NCI-H146 (cell line): ENCODE measurements at places on chromosomes 7 and 10.
A peak's percentile ranks its signal among the peaks of the same experiment; 100 is the strongest.

DNA sequence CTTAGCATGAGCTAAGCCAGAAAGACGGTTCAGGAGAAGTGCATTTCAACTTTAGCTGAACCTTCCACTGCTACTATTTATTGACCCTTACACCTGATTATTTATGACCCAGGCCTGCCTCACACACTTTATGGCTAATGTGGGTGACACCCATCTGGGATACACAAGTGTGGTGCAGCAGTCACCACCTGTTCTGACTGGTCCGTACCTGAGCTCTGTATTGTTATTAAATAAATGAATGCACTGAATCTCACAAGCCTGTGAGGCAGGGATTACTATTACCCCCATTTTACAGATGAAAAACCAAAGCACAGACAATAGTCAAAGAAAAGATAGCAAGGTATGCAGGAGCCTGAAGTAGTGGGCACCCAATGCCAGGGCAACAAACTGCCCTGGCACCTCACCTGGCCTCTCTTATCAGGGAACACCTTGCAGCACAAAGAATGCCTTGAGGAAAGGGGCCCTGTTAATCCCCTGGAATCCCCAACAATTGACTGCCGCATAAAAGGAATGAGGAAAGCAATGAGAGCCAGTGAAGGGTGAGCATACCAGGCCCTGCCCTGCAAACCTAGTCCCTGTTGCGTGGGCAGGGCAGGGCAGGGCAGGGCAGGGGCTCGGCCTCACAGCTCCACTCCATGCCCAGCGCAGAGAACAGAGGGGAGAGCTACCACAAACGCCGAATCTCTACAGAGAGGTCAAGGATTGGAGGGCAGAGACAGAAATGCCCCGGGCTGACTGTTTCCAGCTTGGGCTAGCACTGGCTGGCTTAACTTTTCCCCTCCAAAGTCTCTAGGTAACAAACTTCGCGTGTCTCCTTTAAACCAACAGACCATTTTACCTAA is 1.3 kb downstream of the ANXA11 start:
- peak; percentile 20 for DNase-seq

GRCh38 chr10:4514445-4515108 is 311.4 kb upstream of the AKR1E2 start:
- DNase-seq: no peak

DNA sequence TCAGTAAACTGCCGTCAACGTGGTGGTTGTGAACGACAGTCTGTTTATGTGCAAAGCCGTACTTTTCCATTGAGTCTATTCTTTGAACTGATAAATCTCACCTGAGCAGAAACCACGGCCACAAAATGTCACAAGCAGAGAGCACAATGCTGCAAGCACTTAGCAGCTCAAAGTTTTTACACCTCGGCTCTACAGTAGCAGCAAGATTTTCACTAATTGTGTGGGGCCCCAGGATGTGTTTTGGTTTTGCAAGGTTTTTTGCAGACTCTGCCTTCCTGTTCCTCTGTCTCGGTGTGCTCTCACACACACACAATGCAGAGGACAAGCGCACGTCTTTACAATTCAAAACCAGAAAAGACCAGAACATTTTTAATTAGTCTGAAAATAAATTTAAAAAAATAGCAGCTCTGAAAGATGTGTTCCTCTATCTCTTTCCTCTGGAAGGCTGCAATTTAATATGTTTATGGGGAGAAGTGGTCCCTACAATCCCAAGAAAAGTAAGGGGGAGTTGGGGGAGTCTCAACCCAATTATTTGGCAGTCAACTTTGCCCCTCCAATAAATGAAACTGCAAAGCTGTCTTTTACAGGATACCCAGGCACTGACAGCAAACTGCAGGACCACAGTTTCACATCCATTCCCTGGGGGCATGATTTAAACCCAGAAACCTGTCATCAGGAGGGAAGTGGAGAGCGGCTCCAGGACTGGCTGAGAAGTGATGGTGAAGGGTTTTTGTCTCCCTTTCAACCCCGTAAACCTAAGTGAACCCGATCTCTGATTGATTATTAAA is 73.8 kb upstream of the SFMBT2 start:
- DNase-seq: no peak

DNA sequence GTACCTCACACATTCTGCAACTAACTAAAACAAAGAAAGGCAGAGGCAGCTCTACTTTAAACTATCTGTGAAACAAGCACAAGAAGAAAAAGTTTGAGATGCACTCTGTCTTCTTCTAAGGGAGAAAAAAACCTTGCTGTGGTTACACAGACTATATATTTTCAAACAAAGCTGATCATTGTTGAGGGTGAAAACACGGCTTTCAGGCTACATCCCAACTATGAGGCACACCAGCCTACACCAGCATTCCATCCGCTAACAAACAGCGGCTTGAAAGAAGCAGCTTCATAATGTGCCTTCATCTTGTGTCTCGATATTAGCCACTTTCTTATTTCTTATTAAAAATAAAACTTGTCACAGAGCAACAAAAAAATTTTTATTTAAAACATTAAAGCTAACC is 79.1 kb downstream of the USP6NL start:
- no peak for DNase-seq

DNA sequence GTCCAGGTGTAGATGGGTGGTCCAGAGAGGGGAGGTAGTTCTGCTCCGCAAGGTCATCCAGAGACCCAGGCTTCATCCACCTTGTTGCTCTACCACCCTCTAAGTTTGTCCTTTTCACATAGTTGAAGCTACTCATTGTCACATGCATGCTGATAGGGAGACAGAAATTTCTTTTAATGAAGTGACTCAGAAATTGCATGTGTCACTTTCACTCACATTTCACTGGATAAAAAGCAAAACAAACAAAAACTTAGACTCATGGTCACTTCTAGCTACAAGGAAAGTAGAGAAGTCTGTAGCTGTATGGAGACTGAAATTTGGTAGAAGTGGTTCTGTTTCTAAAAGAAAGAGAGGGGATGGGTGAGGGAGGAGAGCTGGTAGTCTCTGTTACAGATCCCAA is 161.9 kb downstream of the SORCS3 start:
- DNase-seq: no peak

- peak; percentile 11 for DNase-seq
Measured at GRCh38 chr7:35556515-35557471, 138.1 kb downstream of the HERPUD2 start.

GRCh38 chr10:34236931-34237330 is 578.2 kb downstream of the PARD3 start:
- DNase-seq: no peak

DNA sequence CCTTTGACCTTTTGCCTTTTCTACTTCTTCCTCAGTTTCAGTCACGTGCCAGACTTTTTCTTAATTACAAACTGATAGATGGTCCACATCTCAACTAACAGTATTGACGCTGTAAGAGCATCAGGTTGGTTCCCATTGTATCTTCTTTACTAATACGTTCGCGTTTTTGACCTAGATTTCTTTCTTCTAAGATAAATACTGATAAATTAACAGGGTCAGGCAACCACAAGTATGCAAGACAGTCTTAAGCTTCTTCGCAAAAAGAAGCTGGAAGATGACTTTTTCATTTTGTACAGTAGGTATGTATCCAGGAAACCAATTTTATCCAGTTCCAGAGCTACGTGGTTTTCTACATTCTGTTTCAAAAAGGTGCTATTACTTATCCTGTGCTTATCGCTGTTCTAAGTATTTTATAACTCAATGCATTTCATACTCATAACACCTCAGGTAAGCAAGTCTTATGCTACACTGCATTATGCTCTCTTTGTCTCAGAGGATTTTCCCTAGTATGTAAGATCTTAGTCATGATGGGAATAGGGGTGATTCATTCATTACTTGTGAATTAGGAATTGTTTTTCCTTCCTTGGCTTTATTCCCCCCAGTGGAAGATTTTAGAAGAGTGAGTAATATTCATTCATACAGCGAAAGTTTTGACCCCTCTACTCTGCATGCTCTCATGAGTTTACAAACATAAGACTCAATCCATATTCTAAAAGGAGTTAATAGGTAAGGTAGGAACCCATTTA is 955 bp downstream of the DUS4L start:
- DNase-seq: no peak

- no peak for DNase-seq
Measured at GRCh38 chr7:5671046-5671445, 110.4 kb downstream of the RNF216 start.

DNA sequence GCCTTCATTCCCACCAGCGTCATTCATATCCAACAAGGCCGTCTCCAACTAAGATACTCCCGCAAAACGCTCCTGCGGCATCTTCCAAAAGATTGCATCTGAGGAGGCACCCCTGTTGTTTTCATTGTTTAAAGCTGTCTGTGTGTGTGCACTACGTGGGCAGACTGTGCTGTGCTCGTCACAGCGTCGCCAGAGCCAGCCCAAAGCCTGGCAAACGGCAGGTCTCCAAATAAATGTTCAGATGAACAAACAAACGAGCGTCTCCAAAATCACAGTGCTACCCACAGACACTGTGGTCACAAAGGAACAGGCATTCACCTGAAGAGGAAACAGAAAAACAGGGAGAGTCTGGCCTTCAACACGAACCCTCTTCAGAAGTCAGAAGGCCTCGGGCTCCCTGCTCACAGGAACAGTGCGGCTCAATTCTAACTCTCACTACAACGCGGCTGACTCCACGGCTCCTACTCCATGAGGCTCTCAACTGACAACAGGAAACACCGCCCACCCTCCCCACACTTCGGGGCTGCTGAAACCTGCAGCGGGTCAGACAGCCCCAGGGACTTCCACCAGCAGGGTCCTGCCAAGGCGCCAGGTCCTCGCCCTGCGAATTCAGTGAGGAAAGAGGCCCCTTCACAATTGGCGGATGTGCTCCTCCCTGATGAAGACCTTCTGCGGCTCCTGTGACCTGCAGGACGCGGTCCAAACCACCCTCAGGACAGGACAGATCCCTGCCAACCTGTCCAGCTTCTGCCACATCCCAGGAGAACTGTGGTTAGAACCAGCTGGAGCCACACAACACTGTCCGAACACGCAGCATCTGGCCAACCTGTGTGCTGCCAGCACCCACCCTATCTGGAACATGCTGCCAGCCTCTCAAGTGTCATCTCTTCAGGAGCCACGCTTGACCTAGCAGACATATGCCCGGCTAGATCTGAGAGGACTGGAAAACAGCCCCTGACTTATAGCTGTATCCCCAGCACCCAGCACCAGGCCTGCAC is 36.1 kb downstream of the MAD1L1 start:
- DNase-seq: no peak

- no peak for DNase-seq
Measured at GRCh38 chr7:82617156-82617555, 173.6 kb upstream of the CACNA2D1 start.

DNA sequence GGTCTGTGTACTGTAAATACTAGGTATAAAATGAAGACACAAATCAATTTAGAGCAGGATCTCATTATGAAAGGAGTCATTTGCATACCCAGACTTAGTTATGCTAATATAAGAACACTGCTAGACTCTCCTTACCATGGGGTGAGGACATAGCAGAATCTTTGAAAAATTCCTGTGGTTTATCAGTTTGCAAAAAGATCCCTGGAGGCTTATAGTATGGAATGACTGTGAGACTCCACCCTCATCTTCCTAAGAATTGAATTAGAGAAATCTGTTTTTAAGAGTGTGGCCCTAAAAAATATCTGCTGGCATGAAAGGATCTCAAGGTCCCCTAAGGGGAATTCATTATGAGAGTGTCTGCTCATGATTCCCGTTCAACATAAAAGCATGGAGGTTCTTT is 63.2 kb downstream of the WNT2 start:
- DNase-seq: no peak

DNA sequence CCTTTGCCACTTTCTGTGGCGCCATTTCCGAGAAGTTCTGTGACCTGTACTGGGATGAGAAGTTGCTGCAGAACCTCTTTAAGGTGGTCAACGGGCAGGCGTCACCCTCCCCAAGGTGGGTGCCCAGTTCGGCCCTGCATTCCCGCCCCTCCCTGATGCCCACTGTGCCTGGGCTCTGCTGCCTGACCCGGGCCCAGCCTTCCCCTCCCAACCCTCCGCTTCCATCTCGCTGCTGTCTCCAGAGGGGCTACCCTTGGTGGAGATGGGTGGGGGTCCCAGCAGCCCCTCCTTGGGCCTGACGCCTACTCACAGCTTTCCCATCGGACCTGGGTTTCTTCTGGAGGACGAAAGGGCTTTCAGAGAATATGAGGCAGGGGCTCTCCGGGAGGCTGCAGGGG is 30.5 kb upstream of the UTF1 start:
- DNase-seq: no peak

- DNase-seq: no peak
Measured at GRCh38 chr10:133231946-133232574, 2.0 kb downstream of the UTF1 start.

DNA sequence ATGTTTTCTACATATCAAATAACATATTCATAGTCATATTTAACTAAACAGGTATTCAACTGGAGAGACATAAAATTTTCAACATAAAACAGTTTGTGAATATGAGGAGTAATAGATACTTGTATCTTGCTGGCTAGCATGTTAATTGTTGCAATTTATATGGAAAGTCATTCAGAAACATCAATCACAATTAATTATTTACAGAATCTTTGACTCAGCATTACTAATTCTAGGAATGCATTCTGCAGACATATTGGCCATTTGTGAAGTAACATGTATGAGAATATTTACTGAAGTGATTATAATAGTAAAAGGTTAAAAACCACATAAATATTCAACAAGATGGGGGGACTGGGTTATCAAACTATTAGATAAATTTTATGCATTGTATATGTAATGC is 203.7 kb downstream of the TSPAN12 start:
- DNase-seq: no peak

DNA sequence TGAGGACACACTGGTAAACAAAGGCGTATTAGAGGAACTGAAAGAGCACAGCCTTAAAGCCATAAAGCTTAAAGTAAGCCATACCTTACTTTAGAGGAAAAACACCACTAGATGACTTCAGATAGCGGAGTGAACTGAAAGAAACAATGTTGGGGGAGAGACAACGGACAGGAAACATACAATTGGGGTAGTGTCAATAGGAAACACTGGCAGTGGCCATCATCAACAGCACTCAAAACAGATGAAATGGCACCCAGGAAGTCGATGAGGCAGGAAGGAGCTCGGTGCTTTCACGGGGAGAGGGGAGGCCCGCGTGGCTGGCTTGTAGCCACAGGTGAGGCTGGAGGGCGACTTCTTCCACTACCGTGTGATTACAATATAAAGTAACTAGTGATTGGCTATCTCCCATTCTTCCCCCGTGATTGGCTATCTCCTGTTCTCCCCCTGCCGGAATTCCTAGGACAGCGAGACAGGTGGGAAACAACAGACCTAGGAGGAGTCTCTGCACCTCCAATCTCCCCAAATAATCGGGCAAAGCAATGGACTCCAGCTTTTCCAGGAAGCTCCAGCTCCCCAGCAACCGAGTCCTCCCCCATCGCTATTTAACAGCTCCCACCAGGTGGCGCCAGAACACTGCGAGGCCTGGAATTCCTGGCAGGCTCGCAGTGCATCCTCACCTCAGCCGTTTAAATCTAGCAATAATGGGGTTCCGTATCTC is 2.4 kb upstream of the TAS2R38 start:
- DNase-seq: peak; percentile 52

- no peak for DNase-seq
Measured at GRCh38 chr7:46658281-46658680, 737.2 kb upstream of the IGFBP3 start.

- DNase-seq: no peak
Measured at GRCh38 chr7:2517678-2518507, 1.7 kb upstream of the LFNG start.
